ENCODE measurements at places on chromosomes 4 and X.

DNA sequence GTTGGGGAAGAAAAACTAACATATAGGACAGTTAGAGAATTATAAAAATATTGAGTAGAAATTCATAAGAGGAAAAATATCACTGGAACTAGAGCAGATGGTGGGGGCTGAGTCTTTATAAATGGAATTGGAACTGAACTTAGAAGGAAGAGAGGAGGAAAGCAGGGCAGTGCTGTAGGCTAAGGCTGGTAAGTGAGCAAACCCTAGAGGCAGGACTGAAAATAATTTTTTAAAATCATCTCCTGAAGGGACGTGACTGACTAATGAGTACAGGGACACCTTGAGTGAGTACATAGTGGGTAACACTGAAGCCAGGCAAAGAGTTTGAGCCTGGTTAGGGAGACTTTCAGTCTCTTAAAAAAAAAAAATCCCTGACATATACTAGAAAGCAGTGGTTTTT is 63.3 kb downstream of the GALNT7 start:
- no peak for DNase-seq

- no peak for DNase-seq
Measured at GRCh38 chrX:132883358-132883915, 75.0 kb downstream of the HS6ST2 start.

DNA sequence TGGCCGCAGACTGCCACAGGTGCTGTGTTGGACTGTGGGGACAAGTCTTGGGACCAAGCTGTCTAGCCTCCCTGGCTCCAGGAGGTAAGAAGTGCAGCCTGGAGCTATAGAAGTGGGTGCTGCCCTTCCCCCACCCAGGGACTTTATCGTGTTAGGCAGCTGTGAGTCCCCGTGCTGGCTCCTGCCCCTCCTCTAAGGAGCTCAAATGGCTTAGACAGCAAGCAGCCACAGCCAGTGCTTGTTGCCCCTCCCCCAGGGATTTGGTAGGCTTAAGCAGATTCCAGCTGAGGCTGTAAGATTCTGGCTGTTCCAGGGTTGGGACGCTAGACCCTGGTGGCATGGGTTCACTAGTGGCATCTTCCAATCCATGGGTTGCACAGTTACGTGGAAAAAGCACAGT is 979.4 kb upstream of the PCDH10 start:
- DNase-seq: no peak

DNA sequence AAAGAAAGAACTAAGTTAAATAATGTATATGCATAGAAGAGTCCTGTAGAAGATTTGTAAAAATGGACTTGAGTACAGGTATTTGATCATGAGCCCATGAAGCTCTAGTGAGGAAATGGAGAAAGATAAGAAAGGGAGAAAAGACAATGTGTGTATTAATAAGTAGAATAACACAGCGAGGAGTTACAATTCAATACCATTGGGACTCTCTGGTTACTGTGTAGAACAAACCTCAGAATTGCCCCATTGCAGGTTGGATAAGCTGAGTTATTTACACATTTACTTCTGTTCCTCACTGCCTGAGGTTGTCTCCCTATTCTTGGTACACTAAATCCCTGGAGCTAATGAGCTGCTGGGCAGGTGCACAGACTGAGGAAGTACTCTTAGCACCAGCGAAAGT is 33.3 kb downstream of the BANK1 start:
- DNase-seq: no peak

- no peak for DNase-seq
Measured at GRCh38 chr4:81562093-81562492, 90.4 kb upstream of the RASGEF1B start.

GRCh38 chr4:16687011-16687410 is 211.4 kb downstream of the LDB2 start:
- no peak for DNase-seq
